Left hindlimb (tissue), 1 donor: ENCODE measurements at places on chromosomes 13 and 19.

- DNase-seq: no peak
These were observed 18.3 kb downstream of the CKM start for GRCh38 chr19:45304141-45304926.

DNA sequence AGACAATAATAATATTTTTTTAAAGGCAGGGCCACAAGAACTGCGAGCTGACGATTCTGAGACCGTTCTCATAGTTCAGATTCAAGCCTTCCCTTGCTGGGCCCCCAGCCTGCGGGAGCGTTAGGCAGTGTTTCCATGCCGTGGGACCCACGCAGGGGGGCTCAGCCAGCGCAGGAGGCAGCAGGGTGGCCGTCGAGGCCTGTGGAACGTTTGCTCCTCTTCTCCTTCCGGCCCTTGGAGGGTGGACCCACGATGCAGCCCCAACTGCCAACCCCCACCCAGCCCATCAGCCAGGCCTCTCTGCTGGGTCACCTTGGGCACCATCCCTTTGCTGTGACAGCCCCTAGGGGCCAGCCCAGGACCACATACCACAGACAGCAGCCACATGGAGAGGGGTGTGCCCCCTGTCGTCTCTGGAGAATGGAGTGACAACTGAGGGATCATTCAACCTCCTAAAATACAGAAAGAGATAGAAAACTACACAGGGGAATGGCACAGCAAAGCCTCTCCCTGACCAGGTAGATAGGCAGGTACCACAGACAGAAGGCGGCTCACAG lies 46.8 kb downstream of the PDCD5 start:
- no peak for DNase-seq

DNA sequence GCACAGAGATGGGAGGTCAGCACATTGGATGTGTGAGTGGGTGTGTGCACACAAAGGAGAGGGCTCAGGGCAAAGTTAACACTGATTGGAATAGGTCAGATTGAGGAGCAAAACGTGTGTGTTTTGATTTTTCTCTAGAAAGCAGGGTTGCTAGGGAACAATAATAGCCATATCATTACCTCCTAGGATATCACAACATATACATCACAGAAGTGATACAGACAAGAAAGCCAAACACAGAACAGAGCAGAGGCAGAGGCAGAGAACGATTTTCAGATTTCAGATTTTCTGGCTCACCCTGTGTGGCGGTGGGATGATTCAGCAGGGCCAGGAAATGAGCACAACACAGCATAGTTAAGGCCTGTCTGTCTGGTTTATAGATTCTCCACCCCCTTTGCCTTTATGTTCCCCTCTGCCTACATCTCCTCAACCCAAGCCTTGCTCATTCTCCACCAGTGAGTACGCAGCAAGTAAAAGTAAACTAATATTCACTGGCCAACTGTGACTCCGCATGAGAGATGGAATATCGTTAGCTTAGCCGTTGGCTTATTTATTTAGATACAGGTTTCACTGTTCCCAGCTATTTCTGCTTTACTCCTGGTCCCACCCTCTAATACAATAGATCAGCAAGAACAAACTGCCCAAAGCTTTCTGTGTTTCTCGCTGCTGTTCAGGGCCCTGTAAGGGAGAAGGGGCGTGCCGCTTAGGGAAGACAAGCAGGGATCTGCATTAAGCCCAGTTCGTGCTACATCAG lies 182.7 kb upstream of the TSC22D1 start:
- DNase-seq: peak; percentile 47

DNA sequence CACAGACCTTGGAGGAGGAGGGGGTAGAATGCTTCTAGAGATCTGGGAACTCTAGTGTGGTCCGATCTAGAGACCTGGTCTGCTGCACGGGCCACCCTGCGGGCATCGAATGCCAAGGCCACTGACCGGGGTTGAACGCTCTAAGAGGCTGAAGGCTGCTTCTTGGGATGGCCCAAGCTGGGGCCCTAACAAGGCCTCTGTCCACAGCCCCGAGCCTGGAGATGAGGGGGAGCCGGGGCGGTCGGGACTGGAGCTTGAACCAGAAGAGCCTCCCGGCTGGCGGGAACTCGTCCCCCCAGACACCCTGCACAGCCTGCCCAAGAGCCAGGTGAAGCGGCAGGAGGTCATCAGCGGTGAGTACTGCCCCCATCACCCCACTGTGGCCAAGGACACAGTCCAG lies 15.3 kb downstream of the ARHGEF1 start:
- no peak for DNase-seq

DNA sequence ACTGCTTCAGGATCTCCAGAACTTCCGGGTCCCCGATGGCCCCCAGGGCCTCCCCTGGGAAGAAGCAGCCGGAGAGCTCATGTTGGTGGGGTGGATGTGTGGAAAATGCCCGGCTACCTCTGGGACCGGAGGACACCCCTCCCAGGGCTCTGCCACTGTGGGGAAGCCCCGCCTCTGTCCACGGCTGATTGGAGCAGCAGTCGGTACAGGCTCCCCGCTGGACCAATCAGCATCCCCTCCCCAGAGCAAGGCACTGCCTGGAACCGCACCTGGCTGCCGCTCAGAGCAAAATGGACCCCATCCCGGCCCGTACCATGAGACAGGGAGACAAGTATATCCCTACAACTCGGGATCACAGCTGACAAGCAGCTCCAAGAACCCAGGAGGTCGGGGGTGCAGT lies 6.4 kb downstream of the DOHH start:
- DNase-seq: no peak

DNA sequence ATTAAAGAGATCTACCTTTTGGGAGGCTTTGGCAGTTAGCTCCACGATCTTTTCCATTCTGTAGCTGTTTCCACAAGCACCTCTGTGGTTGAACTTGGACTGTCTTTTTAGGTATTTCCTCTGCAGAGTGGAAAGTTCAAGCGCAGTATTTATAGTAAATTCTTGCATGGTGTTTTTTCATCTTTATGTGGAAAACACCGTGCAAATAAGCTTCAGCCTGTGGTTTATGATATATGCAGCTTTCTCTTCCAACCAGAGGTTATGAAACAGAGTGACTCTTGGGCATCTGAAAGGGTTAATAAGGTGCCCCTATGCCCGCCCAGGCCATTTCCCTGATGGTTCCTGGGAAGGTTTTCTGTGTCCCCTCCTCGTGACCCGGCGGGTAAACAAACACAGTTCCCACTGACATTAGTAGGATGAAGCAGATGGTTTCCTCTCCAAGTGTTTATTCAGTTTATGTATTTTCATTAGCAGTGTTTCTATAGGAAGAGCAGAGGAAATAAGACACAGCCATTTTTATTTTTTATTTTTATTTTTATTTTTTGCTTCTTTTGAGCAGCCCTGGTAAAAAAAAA lies 39.7 kb upstream of the RNF113B start:
- no peak for DNase-seq

- peak; percentile 42 for DNase-seq
These were observed 3.4 kb downstream of the EVI5L start for GRCh38 chr19:7833225-7834099.

DNA sequence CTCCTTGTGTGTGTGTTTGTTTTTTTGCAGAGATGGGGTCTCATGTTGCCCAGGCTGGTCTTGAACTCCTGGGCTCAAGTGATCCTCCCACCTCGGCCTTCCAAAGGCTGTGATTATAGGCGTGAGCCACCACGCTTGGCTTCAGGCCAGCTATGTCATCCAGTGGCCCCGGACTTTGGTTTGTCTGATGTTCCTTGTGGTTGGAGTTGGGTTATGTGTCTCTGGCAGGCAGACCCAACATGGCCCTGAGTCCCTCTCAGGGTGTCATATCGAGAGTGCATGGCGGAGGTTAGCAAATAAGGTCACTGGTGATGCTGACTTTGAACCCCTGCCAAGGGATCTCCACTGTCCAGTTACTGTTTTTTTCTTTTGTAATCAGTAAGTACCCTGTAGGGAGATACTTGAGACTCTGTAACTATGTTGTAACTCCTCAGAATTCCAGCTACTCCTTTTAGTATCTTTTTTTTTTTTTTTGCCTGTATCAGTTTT lies 37.3 kb downstream of the SMARCA4 start:
- peak; percentile 67 for DNase-seq

DNA sequence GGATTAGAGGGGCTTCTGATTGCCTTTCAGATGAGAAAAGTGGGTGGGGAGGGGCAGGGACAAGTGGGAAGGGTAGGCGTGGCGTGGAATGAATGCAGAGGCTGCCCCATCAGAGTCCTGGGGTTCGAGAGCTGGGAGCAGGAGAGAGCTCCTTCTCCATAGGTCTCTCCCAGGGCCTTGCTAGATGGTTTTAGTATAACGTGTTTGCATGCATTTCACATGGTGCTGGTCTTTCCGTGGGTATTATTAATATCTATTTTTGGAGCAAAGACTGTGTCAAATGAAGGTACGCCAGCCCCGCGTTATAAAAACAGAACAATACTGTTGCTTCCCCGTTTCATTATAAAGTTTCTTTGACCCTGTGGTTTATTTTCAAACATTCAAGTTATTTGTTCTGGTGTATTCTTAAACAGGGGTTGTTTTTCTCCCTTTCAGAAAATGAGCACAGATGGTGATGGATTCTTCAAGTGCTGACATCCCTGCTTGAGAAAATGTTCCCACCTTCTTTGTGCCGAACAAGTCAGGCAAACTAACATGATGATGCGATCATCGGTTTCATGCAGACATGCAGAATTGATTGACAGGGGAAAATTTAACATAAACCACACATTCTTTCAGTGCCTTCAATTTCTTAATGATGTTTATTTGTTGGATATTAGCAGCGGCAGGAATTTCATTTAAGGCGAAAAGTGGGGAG lies 62.1 kb upstream of the ZNF536 start:
- DNase-seq: no peak

GRCh38 chr13:24540236-24541126 lies 27.9 kb upstream of the PARP4 start:
- DNase-seq: no peak

DNA sequence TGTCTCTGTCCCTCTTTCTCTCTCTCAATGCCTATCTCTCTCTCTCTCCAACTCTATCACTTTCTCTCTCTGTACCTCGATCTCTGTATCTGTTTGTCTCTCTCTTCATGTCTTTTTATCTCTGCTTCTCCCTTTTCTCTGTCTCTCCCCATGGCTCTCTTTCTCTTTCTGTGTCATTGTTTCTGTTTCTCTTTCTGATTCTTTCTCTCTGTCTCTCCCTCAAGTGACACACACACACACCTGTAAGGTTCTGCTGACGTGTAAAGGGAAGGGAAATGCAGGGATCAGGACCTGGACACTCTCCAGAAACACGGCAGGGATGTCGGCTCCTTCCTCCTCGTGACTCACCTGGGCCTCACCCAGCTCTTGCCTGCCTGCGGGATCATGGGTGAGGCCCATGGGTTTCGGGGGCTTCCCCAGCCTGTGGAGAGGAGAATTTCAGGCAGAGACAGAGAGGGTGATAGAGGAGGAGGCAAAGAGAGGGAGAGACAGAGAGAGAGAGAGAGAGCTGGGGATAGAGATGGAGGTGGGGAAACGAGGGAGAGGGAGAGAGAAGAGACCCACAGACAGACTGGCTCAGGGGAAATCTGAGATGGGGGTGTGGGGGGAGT lies 5.4 kb upstream of the PLAUR start:
- DNase-seq: no peak
